ENCODE measurements at places on chromosomes 4 and X. TPM values are rescaled to one million over a fixed set of nuclear protein-coding genes. Genes with fewer than 3 reads are reported as not detected.

CCDC120 gene
- 3.3 TPM for total RNA-seq

USP27X gene
- total RNA-seq = 1.6 TPM

PNMA5 gene
- not detected for total RNA-seq

TLR8 gene
- total RNA-seq = not detected

PRR32 gene
- total RNA-seq = not detected

TRIM75 gene
- total RNA-seq = not detected

CLRN2 gene
- total RNA-seq = not detected

TREX2 gene
- 2.4 TPM for total RNA-seq

GPAT3 gene
- total RNA-seq = 2.6 TPM

SETD7 gene
- 16.6 TPM for total RNA-seq

SUV39H1 gene
- total RNA-seq = 25.5 TPM

UGT2B11 gene
- total RNA-seq = not detected

UGT8 gene
- total RNA-seq = 0.41 TPM

DMRTC1B gene
- not detected for total RNA-seq

NIPAL1 gene
- 8.6 TPM for total RNA-seq

SAGE1 gene
- not detected for total RNA-seq

CLCN3 gene
- total RNA-seq = 16.0 TPM

FABP2 gene
- not detected for total RNA-seq

SPARCL1 gene
- 0.49 TPM for total RNA-seq

DNA sequence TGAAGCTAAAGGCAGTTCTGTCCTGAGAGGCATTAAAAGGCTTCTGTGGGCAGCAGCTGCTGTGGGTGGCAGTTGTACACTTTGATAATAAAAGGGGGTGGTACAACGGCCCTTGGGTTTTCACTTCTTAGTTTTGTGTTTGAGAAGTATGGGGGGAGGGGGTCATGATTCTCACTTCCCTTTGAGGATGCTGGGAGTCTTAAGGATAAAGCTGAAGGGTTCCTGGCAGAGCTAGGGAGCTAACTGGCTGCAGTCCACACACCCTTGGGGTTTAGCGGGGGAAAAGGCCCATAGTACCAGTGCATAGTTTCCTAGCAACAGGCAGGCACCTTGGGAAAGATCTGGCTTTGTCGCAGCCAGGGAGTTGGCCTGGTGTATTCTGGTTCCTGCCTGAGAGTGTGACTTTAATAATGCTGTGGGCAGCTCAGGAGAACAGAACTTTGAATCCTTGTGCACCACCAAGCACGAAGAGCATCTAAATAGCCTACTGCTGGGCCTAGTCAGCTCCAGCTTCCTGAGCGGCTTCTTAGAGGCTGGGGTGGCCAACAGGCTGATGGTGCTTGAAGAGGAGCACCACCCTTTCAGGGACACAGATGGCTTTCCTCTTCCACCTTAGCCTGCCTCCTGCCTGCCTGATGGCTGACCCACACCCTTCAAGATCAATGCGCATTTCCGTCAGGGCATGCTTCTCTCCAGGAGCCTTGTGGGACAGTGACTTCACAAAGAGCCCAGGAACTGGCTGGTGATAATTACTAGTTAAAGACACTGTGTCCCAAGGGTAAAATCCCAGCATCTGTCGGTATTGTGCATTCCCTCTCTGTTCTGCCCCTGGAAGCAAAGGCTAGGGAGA lies 12.5 kb downstream of the ZBTB33 start:
- no peak for DNase-seq

- no peak for DNase-seq
Observed at GRCh38 chrX:18985186-18985435, 1.2 kb upstream of the PHKA2 start.

GRCh38 chr4:37821953-37822605 lies 4.4 kb upstream of the PGM2 start:
- no peak for DNase-seq

DNA sequence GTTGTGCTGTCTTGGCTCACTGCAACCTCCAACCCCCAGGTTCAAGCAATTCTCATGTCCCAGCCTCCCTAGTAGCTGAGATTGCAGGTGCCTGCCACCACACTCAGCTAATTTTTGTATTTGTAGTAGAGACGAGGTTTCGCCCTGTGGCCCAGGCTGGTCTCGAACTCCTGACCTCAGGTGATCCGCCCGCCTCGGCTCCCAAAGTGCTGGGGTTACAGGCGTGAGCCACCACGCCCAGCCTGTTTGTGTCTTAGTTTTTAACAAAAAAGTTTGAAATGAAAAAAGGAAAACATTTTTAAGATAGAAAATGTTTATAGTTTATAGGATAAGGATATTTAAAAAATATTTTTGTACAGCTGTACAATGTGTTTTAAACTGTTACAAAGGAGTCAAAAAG lies 62.4 kb downstream of the CAPN6 start:
- no peak for DNase-seq

DNA sequence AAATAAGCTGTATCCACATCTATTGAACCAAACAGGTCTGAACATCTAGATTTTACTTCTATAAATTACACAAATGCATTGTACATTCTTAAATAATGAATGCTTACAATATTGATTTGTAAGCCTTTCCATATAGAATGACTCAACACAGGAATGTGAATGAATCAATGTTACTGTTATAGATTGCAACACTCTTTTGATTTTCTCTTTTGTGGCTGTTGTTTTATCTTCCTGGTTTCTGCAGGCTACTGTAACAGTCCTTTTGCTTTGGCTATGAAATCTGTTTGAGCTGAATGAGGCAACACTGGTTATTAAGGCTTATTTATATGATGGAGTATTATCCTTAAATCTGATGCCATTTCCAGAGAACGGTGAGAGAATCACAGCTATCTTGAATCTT lies 49.5 kb downstream of the GPR50 start:
- DNase-seq = no peak

DNA sequence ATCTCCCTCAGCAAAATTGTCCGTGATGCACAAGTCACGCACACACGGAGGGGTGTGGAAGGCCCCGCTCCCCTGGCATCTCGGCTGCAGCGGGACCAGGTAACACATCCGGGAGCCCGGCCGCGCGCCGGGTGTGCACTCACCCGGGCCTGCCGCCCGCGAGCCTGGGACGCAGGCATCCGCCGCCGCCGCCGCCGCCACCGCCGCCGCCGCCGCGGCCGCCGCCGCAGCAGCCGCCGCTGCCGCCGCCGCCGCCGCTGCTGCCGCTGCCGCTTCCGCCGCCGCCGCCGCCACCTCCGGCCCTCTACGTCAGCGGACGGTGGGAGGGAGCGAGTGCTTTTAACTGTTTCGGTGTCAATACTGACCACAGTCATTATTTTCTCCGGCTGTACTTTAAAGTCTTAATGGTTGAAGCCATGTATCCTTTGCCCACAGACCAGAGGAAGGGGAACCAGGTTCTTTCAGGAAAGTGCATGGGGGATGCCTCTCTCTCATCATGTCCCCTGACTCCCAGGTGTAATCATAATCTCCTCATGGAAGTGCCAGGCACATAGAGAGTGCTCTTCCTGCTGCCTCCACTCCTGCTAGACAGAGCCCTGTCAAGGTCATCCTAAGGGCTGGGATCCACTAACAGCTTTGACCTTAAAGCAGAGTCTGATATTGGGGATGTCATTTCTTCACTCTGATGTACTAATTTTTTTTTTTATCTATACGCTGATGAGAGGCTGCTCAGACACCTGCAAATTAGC lies 38.0 kb downstream of the MAGEE2 start:
- peak; percentile 16 for DNase-seq

DNA sequence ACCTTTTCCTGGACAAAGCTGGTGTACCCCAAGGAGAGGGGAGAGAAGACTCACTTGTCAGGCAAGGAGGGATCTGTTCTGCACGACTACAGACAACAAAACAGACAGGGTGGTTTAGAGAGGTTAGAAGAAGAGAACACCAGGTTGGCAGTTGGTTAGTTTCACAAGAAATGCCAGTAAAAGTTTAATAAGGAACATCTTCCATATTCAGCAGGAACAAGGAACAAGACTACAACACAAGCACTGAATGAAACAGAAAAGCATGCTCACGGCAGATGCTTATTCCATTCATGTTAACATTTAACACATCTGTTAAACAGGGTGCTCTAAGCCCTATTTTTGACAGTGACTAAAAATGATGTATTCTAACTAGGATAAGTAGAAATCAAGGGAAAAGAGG lies 158.2 kb downstream of the WDFY3 start:
- DNase-seq = no peak

DNA sequence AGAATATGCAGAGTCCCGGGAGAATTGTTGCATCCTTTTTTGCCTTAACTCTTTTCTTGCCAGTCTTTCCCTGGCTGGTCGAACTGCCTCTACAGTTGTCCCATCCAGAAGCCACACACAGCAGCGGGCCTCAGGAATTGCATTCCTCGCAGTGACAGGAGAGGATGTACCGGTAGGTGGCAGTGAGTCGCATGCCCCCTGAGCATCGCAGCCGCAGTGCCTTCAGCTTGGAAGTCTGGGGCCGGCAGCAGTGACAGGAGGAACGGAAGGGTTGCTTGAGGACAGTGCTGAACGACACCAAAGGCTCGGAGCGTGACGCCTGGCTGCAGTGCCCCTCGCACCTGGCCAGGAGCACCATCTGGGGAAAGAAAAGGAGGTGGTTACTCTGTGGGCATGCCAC lies 23.5 kb downstream of the NDP start:
- peak; percentile 17 for DNase-seq

GRCh38 chr4:182089326-182089725 lies 153.9 kb upstream of the TENM3 start:
- no peak for DNase-seq

DNA sequence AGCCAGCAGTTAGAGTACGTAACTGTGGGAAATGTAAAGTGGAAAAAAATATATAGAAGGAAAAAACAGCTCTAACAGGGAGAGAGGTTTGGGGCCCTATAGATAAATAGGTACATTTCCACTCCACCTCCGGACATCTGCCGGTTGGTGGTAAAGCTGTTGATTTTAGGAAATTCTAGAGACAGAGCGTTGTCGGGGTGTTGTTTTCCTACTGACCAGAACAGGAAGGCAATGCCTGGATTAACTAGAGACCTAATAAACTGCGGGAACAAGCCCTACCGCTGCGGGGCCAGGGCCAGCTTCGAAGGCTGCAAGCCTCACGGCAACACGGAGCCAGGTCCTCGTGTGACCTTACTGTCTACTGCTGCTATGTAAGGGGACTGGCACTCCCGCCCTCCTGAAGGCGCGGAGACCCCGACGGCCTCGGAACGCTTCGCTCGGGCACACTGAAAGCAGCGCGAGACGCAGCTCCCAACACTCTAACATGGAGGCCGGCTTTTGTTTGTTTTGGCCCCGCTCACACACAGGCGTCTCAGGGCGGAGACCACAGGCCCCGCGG lies 702 bp upstream of the CDKN2AIP start:
- DNase-seq = peak; percentile 17

- no peak for DNase-seq
Observed at GRCh38 chr4:4376074-4376473, 10.8 kb upstream of the NSG1 start.

DNA sequence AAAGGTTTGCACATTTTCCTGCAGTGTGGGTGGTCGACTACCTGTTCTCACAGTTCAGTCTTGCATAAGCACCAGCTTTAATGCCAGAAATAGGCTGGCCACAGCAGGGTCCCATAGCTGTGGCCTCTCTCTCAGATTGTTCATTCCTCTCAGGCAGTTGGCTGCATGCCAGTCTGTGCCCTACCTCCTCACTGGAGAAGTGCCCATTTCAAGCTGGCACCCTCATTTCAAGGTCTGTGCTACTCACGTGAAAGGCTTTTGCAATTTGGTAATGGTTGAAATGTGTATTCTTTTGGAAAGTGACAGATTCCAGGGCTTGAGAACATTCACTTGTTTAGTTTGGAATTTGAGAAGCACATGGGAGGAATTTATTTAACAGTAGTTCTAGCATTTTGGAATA lies 28.9 kb upstream of the MTMR1 start:
- no peak for DNase-seq

- no peak for DNase-seq
Observed at GRCh38 chrX:127037159-127037558, 217.6 kb downstream of the PRR32 start.

GRCh38 chr4:81694176-81694913 lies 222.6 kb upstream of the RASGEF1B start:
- DNase-seq = no peak

- no peak for DNase-seq
Observed at GRCh38 chrX:123449335-123449734, 265.3 kb downstream of the GRIA3 start.

- DNase-seq = no peak
Observed at GRCh38 chrX:47420265-47420664, 49.9 kb downstream of the ZNF157 start.

GRCh38 chrX:41085878-41086626 lies 807 bp downstream of the USP9X start:
- peak; percentile 26 for DNase-seq

GRCh38 chr4:25448379-25449109 lies 71.5 kb downstream of the ANAPC4 start:
- no peak for DNase-seq

DNA sequence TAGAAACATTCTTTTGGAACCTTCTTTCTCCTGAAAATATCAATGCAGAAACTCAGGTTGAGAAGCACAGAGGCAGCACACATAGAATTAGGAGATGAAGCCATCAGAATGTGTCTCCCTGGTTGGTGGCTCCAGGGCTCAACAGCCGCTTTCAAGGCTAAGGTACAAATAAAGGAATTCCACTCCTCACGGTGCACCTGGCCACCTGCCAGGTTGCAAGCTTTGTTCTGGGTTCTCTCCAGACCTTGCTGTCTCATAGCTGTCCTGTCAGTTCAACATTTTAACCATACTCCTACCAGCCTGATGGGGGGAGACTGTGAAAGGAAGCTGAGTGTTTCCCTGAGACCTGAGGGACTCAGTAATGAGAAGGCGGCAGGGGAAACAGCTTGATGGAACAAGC lies 96.3 kb upstream of the HPF1 start:
- DNase-seq = no peak

DNA sequence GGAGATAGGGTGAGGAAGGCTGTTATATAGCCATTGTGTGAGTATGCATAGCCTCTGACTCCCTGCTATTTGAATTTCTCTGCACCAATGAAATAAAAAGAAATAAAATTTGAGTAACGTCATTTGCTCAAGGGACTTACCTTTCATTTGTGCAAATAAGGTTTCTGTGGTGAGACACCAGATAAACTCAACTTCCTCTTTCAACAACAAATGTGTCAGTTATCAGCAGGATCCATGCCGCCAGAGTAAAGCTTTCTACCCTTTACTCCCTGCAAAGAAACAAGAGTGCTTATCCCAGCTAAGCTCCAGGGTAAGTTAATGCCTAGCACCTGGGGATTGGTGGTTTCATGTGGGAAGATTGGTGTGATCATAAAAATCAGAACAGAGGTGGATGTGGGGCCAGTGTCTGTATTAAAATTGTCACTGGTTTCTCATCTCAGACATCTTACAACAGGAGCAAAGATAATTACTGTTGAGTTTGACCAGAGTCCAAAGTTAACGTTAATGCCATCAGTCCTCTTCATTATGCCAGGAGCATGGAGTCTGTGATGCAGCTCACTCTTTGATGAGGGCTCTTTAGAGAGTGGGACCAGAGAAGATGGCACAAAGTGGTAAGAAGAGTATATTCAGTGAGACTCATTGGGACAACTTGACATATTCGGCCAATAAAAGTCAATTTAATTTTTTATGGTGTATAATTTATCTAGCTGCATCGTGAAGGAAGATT lies at the start of gene P2RY10:
P2RY10 (plus strand) TSS at position 206 of the 727 bp plus-strand sequence. CDS start 15,130 bp downstream, outside the sequence.
- no peak for DNase-seq

GRCh38 chr4:113837397-113837796 lies 75.9 kb upstream of the CAMK2D start:
- DNase-seq = no peak

GRCh38 chrX:19293606-19294325 lies 50.0 kb upstream of the PDHA1 start:
- DNase-seq = no peak

Measured in activated T-cell treated with anti-CD3 and anti-CD28 coated beads, Interleukin-2, amount 50 U/mL, for 4 hours (primary cell).